Right atrium auricular region (tissue), 2 donors: ENCODE measurements at places on chromosomes 16 and 17. TPM values are rescaled to one million over a fixed set of nuclear protein-coding genes. Genes with fewer than 3 reads are reported as not detected.

Gene STH
- total RNA-seq: not detected

Gene CDK3
- not detected for total RNA-seq

Gene AXIN2
- total RNA-seq: 8.7 TPM

Gene PNMT
- 26.2 TPM for total RNA-seq

Gene AANAT
- total RNA-seq: not detected
